ENCODE measurements at places on chromosomes 13 and 19. TPM values are rescaled to one million over a fixed set of nuclear protein-coding genes. Genes with fewer than 3 reads are reported as not detected.

DNA sequence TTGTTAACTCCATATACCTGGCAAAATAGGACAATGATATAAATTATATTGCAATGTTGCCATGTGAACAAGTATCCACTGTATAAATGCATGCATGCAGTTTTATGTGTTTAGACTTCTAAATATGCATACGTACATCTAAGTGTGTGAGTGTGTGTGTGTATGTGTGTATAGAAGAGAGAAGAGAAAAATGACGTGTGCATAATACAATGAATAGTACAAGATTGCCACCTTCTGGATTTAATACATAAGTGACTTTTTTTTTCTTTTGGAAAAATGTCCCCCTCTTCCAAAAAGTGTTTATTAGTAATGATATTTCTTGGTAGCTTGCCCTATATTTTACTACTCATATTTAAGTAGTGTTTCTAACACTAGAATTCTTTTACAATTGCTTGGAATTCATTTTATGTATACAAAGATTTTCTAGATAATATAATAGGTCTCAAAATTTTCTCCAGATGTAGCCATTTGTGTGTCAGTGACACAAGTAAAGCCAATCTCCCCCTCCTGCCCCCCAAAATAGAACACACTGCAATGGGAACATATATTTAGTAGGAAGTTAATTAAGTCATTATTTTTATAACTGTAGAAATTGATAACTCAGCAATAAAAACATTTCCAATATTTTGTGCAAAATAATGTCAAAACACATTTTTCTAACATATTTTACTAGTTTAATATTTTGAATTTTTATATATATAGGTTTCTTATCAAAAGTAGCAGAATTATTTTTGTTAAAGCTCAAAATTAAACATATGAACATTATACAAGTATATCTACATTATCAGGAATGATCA, 783.3 kb upstream of the ATXN8OS start:
- no peak for DNase-seq

GRCh38 chr19:1223018-1223855, 14.6 kb downstream of the CBARP start:
- DNase-seq = no peak

DNA sequence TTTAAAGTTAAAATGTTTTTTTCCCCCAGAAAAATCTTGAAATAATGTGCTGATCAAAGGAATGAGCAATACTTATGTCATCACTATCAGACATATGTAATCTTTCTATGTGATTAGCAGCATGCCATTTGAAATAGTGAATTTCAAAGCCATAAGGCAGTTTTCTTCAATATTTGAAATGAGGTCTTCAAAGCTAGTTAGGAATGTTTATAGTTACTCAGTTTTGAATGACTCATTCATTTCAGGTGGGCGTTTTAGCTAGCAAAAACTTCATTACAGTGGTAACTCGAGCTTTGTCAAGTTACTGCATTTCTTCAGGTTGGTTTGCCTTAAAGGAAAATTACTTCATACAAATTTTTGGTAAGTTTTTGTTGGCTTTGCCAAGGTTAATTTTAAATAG, 102.1 kb downstream of the ATP8A2 start:
- DNase-seq = no peak

- DNase-seq = no peak
These were observed 761.5 kb downstream of the EFNB2 start for GRCh38 chr13:105773863-105774538.

DNA sequence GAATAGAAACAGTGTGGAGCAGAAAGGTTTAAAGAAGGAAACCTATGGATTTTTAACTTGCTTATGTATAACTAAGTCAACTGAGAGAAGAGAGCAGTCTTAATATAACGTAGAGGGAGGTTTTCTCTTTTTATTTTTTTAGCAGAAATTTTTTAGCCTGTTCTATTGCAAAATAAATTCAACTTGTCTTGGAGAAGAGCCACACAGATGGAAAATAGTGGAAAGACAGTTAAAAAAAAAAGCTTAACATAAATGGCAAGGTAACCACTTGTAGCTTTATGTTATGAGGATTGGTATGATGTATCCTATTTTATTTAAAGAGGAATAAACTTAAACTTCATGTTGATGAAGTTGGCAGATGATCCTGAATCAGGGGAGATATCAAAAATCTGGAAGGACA, 312.4 kb downstream of the SHISA2 start:
- no peak for DNase-seq

DNA sequence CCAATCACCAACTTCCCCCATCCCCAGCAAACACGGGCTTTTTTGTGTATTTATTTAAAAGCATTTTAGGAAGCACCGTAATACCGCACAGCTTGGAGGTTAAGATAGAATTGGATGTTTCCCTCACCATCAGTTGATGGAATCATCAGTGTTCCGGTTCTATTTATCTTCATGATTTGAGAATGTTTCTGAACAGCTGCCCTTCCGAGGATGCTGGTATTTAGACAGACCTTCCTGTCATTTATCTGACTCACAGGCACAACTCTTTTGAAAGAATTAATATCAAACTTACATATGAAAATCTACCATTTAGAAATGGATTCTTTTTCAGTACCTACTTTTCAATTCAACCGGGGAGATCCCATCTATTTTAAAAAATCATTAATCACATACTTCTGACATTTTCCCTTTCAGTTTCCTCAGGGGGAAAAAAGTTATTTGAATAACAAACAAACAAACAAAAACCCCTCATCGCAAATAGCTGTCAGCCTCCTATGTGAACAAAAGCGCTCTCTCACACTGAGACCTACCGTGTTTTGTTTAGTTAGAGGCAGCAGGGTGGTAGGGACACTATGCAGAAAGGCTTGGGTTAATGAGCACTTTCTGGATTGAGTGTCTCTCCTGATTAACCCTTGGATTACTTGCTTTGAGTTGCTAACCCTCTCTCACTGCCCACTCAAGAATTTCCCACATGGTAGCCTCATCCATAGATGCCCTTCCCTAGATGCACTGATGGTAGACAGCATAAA, 189.3 kb downstream of the TM9SF2 start:
- DNase-seq = no peak

DNA sequence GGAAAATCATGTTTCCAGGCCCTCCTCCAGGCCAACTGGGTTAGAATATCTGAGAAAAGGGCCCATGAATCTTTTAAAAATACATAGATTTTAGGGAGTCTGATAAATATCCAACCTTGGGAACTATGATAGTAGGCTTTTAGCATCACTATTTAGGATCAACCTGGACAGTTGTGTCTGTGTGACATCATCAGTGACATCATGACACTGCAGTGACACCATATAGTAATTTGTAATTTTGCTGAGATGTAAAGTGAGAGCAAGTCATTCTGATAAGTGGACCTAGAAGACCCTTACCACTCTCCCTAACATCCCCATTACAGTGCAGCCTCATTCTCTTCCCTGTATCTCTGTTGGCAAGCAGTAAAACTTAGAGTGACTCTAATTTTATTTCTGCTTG, 14.1 kb downstream of the GPALPP1 start:
- DNase-seq = no peak

DNA sequence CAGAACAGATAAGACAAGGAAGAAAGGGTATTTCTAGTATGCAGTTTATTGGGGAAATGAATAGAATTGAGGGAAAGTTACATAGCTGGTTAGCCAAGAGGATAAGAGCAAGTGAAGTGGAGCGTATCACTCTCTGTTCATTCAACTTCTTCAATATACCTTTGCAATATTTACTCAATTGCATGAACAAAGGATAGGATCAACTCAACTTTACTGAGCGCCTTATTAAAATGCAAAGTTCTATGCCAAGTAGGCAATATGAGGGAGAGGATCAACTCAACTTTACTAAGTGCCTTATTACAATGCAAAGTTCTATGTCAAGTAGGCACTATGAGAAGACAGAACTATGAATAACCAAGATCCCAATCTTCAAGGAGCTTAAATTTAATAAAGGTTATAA, 43.9 kb downstream of the ZC3H13 start:
- no peak for DNase-seq

GRCh38 chr13:23505007-23505406, 65.2 kb upstream of the TNFRSF19 start:
- DNase-seq = no peak

- no peak for DNase-seq
These were observed 193.5 kb downstream of the PCDH17 start for GRCh38 chr13:57825066-57825465.

DNA sequence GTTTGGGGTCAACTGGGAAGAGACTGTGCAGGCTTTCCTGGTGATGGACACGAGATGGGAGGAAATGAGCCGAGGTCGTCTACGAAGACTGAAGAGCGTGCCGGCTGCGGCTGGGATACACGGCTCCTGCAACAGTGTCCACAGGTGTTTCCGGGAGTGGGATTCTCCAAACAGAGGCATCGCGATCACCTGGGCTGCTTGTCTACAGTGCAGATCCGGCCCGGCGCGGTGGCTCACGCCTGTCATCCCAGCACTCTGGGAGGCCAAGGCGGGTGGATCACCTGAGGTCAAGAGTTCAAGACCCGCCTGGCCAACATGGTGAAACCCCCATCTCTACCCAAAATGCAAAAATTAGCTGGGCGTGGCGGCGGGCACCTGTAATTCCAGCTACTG, 11.6 kb upstream of the SLC39A3 start:
- peak; percentile 49 for DNase-seq

- DNase-seq = no peak
These were observed 37.8 kb downstream of the SKA3 start for GRCh38 chr13:21138561-21138960.

DNA sequence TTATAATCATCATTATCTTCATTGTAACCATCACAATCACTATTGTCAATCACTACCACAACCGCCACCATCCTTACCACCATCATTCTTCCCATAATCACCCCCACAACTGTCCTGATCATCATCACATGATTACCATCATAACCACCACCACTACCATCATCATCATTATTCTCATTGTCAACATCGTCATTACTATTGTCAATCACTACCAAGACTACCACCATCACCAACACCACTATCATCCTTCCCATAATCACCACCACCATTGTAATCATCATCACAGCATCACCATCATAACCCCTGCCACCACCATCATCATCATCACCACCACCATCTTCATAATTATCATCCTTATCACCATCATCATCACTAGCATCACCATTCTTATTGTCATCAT, 55.2 kb downstream of the MBD3L1 start:
- no peak for DNase-seq

DNA sequence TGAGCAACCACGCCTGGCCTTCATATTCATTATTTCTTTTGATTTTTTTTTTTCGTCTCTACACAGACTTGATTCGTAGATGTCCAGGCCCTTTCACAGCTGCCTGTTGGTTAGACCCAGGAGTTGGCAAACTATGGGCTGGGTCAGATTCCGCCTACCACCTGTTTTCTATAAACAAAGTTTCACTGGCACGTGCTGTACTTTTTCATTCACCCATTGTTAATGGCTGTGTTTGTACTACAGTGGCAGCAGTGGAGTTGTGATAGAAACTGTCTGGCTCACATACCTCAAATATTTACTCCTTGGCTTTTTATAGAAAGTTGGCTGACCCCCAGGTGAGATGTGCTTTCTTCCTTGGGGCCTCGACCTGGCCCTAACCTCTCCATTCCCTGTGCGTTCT, 72.9 kb upstream of the TEX29 start:
- no peak for DNase-seq

GRCh38 chr13:106098778-106099177, 436.7 kb downstream of the EFNB2 start:
- DNase-seq = no peak

- DNase-seq = no peak
These were observed at the start of gene GSX1 for GRCh38 chr13:27792393-27793218. Gene GSX1 (plus strand): TSS chr13:27792483. CDS start chr13:27792691, 208 bp downstream.

DNA sequence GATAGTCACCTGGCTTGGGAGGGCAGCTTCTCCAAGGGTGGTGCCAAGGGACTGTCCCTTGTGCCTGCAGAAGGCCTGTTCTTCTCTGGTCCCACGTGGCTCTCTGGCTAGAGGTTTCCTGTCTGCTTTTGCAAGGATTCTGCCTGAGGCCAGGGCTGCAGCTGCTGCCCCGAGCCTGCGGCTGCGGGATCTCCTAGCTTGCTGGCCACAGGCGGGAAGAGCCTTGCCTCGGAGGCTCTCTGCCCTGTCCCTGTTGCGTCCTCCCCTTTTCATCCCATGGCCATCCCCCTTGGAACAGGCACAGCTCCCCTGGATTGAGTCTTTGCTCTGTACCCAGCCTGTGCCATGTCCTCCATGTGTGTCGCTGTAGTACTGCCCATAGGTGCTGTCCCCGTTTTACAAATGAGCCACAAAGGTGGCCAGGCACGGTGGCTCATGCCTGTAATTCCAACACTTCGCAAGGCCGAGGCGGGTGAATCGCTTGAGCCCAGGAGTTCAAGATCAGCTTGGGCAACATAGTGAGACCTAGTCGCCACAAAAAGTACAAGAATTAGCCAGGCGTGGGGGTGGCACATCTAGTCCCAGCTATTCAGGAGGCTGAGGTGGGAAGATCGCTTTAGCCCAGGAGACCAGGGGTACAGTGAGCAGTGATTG, 9.1 kb downstream of the IRF3 start:
- no peak for DNase-seq

Gene FBXL3
- total RNA-seq = 26.1 TPM

Gene ZNF497
- total RNA-seq = 1.4 TPM

Gene ZGLP1
- total RNA-seq = 2.5 TPM

Gene ZNF729
- total RNA-seq = not detected

Gene EBI3
- 32.4 TPM for total RNA-seq

Gene IL27RA
- total RNA-seq = 34.9 TPM

Gene IRGC
- not detected for total RNA-seq

Gene CGB5
- not detected for total RNA-seq

Gene CGB1
- total RNA-seq = not detected

Gene ZNF573
- total RNA-seq = 15.0 TPM

Gene SELENOW
- 68.9 TPM for total RNA-seq

Gene IL4I1
- total RNA-seq = 15.1 TPM

Gene RASGRP4
- total RNA-seq = not detected
